ENCODE measurements at places on chromosomes 1 and 21.

DNA sequence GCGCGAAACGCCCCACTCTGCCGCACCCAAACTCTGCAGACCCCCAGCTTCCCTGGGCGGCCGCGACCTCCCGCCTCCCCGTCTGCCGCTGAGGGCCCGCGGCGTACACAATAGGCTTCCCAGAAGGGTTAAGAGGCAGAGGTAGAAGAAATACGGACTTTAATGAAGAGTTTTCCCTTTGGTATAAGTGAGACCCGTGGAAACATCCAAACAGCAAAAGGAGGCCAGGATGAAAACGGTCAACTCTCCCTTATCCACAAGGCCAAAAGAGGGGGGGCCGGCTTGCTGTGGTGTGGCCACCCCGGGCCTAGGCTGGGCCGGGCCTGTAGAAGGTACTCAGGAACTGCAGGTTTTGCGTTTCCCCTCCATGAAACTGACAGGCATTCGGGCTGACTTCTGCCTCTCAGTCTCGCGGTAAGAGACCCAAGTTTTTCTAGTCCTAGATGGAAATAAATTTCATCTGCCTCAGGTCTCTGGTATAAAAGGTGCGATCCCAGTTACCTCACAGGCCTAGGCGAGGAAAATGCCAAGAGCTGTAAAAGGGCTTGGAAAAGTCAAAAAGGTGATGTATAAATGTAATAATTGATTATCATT lies 671 bp upstream of the PYGO2 start:
- DNase-seq = no peak

- DNase-seq = no peak
Observed at GRCh38 chr21:15309721-15310120, 244.9 kb upstream of the NRIP1 start.

DNA sequence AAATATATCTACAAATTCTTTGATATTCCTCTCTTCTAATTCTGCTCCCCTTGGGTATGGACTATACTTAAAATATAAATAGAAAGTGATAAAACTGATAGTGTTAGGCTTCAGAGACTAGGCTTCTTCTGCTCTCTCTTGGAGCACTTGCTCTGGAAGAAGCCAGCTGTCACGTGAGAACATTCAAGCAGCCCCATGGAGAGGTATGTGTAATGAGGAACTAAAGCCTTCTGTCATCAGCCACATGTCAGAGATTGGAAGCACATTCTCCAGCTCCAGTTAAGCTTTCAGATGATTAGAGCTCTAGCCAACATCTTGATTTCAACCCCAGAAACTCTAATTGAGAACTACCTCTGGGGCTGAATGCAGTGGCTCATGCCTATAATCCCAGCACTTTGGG lies 34.3 kb downstream of the XKR8 start:
- DNase-seq = no peak

GRCh38 chr1:13901039-13901438 lies 201.1 kb downstream of the PRDM2 start:
- DNase-seq = no peak

GRCh38 chr1:217482356-217483102 lies 148.4 kb downstream of the GPATCH2 start:
- no peak for DNase-seq

- no peak for DNase-seq
Observed at GRCh38 chr1:194042736-194043135, 856.3 kb upstream of the B3GALT2 start.

GRCh38 chr1:9376886-9377333 lies 84.2 kb downstream of the SPSB1 start:
- DNase-seq = no peak

GRCh38 chr1:58538821-58539220 lies 7.7 kb downstream of the OMA1 start:
- DNase-seq = no peak

DNA sequence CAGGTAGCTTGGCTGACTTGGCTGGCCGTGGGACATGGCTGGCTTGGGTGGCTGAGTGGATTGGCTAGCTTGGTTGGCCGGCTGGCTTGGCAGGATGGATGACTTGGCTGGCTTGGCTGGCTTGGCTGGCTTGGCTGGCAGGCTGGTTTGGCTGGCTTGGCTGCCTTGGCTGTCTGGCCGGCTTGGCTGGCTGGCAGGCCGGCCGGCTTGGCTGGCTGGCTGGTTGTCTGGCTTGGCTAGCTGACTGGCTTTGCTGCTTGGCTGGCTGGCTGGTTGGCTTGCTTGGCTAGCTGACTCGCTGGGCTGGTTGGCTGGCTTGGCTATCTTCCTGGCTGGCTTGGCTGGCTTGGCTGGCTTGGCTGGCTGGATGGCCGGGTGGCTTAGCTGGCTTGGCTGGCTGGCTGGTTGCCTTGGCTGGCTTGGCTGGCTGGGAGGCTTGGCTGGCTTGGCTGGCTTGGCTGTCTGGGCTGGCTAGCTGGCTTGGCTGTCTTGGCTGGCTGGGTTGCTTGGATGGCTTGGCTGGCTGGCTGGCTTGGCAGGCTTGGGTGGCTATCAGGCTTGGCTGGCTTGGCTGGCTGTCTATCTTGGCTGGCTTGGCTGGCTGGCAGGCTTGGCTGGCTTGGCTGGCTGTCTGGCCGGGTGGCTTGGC lies 129.7 kb upstream of the FAM72C start:
- no peak for DNase-seq

GRCh38 chr1:208043691-208044181 lies 132.8 kb upstream of the CD34 start:
- DNase-seq = no peak

DNA sequence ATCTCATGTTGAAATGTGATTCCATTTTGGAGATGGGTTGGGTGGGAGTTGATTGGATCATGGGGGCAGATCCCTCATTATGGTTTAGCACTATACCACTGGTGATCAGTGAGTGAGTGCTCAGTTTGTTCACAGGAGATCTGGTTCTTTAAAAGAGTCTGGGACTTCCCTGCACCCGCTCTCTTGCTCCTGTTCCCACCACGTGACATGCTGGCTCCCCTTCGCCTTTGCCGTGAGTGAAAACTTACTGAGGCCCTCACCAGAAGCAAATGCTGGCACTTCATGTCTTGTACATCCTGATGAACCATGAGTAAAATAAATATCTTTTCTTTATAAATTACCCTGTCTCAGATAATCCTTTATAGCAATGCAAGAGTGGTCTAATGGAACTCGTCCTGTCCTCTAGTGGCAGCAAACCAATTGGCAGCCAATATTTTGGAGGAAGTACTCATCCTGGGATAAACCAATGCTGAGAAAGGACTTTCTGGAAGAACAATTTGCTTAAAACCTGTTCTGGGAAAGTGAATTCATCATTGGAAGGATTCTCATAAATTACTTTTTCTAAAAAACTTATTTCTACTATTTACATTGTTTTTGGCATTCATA lies 27.8 kb upstream of the CYP4A11 start:
- DNase-seq = no peak

GRCh38 chr1:206744683-206745082 lies 25.9 kb upstream of the IL19 start:
- no peak for DNase-seq

DNA sequence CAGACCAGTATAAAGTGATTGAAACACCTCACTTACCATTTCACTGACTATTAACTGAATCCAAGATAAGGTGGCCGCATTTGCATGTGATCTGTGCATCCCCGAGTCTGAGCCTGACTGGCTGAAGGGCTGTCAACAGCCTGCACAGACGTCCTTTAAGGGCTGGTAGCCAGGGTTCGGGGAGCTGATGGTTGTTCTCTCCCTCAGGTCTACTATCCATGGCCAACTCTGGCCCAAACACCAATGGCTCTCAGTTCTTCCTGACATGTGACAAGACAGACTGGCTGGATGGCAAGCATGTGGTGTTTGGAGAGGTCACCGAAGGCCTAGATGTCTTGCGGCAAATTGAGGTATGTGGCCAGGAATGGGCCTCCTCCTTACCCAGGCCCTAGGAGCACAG lies 14.0 kb downstream of the PPIE start:
- DNase-seq = no peak

DNA sequence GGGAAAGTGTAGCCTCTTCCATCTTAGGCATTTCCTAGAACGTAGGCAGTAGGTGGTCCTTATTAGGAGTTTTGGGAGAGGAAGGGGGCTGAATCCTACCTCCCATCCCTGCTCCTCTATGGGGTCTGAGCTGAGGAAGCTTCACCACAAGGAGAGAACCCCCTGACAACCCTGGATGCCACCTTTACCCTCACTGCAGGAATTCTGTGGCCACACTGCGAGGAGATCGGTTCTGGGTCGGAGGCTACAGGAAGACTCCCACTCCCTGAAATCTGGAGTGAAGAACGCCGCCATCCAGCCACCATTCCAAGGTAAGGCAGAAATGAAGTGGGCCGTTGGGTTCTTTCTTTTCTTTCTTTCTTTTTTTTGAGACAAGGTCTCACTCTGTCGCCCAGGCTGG lies 1.5 kb downstream of the MX1 start:
- DNase-seq = no peak

GRCh38 chr1:7962636-7963377 lies 1.3 kb downstream of the PARK7 start:
- DNase-seq = no peak

- DNase-seq = no peak
Observed at GRCh38 chr1:70863239-70863638, 184.4 kb downstream of the PTGER3 start.

GRCh38 chr1:56825436-56825835 lies 6.2 kb upstream of the FYB2 start:
- no peak for DNase-seq

GRCh38 chr1:8439015-8439702 lies 121.2 kb downstream of the SLC45A1 start:
- peak; percentile 76 for DNase-seq

DNA sequence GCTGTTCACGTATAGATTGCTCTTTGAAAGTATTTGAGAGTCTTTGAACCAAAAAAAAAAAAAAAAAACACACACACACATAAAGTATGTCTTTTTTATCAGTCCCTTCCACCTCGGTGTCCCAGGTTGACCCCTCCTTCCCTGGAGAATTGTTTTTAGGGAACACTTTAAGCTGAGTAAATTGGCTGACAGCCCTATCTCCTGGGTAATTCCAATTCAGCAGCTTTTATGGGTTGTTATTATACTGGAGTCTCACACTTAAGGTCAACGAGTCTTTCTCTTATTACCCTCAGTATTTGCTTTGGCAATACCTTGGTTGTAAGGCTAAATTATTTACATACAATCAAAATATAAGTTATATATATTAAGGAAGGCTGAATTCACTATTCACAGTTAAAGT lies 69.4 kb downstream of the SLC30A10 start:
- no peak for DNase-seq

DNA sequence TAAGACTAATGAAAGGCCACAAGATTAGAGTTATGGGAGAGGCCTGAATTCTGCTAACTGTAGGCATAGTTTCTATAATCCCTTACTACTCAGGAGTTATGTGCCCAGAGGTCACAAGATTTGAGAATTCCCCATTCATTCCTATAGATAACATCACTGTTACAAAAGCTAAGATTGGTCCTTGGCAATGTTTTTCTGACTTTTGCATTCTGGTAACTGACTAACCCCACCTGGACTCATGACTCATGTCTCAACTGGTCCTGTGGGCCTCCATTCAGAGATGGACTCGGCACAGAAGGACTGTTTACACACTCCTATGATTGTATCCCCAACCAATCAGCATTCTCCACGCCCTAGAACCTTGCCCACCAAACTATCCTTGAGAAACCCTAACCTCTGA lies 249.0 kb upstream of the ZP4 start:
- no peak for DNase-seq

DNA sequence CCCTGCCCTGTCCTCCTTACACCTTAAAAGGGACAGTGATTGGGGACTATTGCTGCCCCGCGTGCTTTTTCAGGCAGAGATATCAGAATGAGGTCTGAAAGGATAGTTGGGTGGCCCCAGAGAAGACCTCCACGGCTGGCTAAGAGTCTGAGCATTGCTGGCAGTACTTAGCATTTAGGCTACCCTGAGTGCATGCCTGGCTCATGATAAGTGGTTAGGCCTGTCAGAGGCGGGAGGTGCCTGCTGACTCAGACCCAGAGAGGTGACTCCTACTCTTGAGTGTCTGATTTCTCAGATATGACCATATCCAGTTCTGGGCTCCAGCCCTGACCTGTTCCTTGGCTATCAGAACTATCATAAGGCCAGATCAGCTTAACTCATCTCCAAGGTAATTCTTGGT lies 213.7 kb downstream of the PBX1 start:
- DNase-seq = no peak

GRCh38 chr1:41072051-41072450 lies 50.5 kb upstream of the SLFNL1 start:
- DNase-seq = no peak

DNA sequence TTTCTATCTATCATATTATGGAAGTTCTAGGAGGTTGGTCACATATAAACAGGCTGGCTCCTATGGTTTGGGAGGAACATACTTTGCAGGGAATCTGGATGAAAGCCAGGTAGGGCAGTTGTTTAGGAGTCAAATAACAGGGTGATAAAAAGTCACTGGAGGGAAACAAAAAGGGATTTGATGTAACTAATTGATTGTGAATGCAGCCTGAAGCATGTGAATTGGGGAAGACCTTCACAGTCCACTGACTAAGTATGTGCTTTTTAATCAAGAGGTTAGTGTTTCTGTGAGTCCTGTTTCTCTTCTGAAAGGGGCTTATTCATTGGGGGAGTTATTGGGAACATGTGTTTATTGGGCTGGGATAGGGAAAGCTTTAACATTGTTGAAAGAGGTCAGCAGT lies 41.3 kb downstream of the HMCN1 start:
- DNase-seq = peak; percentile 9

DNA sequence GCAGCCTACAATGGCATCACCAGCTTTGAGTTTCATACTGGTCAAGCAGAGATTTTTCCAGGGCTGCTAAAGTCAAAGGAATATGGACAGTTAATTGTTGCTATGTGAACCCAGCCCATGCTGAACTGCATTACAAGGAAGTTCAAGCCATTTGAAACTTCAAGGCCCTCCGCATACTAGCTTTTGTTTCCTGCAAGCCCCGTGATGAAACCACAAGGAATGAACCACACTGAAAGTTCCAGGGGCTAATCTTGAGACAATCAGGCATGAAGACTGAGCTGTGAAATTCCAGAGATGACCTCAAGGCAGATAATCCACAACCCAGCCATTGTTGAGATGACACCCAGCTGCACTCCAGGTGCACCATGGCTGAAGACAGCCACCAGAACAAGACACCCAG lies 180.8 kb downstream of the C1orf21 start:
- DNase-seq = no peak

DNA sequence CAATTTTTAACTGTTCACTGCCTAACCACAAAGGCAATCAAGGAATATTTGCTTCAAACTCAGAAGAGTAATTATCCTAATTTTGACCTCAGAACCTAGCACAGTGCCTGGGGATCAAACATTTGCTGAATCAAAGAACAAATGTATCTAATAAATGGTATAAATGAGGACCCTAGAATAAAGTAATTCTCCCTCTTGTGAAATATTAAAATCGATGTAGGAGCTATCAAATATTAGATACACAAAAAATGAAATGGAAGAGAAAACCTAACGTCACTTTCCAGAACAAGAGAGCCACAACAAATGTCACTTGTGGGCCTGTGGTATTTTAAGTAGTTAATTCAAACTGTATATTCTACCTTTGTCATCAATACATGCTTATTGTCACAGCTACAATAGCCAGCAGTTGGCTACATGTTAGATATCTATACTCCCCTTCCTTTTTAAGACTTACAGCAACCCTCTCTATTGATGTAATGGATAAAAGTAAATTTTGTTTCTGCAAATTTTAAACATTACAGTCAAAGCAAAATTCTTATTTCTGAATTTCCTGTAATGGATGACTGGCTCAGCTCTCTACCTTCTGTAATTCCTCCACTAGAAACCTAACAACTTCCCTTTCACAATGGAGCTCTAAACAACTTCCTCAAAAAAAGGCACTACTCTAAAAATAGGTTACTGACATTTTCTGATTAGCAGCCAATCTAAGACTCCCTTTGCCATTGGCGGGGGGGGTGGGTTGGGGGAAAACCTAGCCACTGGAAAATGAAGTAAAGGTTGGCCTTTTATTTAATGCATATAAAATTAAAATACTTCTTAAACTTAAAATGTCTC lies 37.6 kb downstream of the PUM1 start:
- DNase-seq = no peak
